ENCODE measurements at places on chromosomes 5 and 9.

- DNase-seq = no peak
Observed at GRCh38 chr5:74402553-74402952, 238.0 kb downstream of the ENC1 start.

DNA sequence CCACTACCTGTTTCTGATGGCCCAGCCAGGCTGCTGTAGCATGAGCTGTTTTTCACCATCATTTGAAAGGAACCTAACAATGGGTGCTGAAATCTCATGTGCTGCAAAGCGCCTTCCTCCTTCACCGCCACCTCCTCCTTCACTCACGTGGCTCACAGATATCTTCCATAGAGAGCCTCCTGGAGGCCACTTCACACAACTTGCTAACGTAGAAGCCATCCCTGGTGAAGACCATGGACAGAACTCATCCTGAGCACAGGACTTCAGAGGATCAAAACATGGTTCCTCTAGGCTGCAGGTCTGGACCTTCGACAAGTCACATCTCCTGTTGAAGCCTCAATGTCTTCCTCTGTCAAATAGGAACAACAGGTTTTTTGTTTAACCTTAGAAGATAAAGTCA lies 155.5 kb upstream of the RAD23B start:
- no peak for DNase-seq

DNA sequence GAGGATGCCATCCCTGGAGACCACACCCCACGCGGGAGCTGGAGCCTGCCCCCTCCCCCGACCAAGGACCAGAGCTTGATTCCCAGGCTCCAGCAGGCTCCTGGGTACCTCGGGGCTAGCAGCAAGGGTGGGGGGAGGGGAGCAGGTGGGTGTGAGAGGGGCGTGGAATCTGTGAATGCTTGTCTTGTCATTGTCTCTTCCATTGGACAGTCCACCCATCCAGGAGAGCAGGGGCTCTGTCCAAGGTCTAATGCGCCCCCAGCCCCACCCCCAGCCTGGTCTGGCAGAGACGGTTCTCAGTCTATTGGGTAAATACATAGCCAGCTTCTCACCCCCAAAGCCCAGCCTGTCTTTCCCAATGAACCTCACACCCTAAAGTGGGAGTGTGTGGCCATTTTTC lies 22.8 kb downstream of the URM1 start:
- DNase-seq = no peak

GRCh38 chr5:39405083-39405843 lies 19.5 kb downstream of the DAB2 start:
- DNase-seq = no peak

DNA sequence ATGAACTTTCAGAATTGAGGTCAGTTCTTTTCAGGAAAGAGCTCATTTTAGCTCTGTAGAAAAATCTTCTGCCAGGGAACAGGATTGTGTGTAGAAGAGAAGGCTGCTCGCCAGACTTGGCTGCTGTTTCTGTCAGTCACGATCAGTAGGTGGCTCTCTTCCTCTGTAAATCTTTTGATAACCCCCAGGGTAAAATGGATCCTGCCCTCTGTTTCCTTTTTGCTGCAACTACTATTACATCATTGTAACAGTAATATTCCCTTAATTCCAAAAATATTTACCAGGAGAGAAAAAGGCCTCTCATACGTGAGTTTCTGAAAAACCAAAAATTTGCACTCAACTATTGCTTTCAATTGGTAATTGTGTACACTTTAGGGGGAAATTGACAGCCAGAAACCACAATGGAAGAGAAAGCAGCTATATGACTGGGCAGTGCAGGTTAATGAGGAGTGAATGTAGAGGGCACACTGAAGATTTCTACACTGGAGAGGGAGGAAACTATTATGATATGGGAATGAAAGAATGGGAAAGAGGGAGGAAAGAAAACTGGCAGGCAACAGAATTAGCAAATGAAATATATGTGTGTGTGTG lies 12.3 kb downstream of the IFNA21 start:
- DNase-seq = no peak

GRCh38 chr9:17865881-17866280 lies 287.0 kb downstream of the SH3GL2 start:
- DNase-seq = no peak

DNA sequence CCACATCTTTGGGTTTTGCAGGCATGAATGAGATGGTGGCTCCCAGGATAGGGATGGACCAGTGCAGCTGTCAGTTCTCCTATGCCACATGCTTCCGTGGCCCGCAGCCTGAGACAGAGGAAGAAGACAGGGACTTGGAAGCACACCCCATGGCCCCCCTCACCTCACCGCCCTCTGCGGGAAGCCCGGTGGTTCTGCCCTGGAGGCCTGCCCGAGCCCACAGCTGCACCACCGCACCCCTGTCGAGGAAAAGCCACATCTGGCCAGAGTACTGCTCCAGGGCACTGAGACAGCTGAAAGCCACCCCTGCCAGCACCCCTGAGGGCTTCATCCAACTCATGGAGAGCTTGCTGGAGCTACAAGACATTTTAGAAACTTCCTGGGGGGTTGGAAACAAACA lies 7.6 kb upstream of the TRMT10B start:
- DNase-seq = no peak

DNA sequence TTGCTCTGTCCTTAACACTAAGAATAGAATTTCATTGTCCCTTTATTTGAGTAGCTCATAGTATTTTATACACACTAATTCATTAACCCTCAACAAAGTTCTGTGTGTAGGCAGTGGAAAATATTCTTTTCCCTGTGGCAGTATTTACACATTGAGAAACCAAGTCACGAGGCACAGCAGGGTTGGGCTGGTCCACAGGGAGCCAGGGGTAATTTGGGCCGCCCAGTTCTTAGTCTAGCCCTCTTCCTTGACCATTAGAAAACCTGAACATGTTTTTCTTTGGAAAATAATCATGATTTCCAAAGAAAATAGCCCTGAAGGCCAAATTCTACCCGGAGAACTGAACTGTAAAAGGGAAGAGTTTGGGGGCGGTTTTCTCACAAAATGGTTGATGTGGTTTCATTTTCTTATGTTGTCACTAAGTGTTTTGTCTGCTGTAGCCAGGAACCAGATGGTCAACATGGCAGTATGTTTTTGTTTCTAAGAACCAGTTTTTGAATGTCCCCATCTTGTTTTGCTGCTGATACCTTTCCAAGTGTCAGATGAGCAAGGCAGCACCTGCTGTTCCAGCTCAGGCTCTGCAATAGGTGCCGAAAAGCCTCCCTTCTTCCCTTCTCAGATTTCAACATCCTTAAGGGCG lies 29.6 kb downstream of the ARHGEF28 start:
- DNase-seq = no peak

- DNase-seq = peak; percentile 41
Observed at GRCh38 chr9:120477534-120478001, 102.4 kb downstream of the CDK5RAP2 start.

DNA sequence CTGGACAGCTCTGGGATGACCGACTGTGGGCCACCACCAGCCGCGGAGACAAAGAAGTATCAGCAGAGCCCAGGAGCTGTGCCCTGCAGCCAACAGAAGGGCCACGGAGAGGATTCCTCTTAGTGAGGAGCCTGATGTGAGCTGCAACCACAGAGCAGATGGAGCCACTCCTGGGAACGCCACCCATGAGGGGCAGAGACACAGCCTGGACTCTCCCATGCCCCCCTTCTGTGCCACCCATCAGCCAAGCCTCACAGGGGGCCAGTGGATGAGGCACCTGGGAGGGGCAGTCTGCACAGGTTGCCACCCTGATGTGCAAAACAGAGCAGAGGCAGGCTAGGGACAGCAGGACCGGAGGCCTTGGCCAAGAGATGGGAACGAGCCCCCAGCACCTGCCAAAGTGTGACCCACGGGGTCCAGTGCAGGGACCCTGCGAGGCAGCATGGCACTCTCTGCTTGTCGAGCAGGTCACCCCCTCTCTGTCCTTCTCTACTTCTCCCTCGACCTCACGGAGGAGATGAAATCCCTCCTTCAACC lies 380.7 kb upstream of the IRX1 start:
- no peak for DNase-seq

- peak; percentile 53 for DNase-seq
Observed at GRCh38 chr9:125586172-125586511, 120.9 kb downstream of the MAPKAP1 start.

DNA sequence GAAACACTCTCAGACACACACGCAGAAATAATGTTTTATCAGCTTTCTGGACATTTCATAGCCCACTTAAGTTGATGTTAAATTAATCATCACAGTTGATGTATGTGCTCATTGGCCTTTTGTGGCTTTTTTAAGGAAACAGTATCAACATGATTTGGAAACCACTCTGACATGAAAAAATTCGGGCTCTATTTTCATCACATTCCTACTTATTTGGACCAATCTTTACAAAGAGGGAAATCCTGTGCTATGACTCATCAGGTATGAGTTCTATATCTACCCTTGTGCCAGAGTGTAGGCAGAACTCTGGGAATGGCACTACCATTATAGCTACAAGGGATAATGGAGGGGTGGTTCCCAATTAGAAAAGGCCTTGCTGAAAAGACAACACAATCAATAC lies 388.4 kb upstream of the PTGER4 start:
- DNase-seq = no peak

DNA sequence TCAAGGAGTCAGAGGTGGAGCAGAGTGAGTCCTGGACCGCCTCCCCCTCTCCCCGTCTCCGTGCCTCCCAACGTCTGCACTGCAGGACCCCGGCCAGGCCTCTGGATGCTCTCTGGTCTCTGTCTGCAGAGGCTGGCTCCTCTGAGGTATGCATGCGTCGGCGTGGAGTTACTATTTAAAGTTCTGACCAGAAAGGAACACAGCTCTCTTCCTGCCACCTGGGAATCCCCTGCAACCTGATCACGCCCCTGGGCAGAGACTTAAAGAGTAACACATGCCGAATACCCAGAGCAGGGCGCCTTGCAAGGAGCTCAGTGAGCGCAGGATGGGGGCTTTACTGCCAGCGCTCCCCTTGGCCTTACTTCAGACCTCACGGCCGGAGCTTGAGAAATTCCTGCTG lies 16.0 kb downstream of the ANXA6 start:
- DNase-seq = no peak

DNA sequence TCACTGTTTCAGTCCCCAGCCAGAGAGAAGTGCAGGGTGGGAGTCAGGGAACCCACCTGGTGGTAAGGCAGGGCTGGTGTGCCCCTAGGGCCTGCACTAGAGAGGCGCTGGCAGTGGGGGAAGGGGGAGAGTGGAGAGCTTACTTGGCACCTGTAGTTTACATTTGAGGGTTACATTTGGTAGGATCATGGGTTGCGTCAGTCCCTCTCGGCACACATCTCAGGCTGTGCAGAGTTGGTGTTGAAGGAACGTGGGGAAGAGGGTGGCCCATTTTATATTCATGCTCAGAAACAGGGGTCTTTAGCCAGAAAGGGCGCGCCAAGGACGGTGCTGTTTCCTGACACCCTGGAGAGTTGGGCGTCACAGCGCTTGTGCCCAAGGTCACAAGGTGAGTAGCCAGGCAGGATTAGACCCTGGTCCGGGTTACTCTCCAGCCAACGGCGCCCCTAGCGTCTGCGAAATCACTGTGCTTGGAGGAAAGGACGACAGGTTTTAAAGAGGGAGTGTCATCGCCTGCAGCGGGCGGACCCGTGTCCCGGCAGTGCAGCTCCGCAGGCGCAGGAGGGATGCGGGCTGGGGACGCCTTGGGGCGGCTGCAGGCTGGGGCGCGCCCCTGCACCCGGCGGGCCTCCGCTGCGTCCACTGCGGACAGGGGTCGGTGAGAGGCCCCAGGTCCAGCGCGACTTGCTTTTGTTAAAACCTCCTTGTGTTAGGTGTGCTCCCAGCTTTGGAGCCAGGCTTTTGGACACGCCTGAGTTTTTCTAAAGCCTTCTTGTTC lies 272.6 kb downstream of the FANCC start:
- DNase-seq = no peak

GRCh38 chr5:44881266-44881665 lies 72.5 kb downstream of the MRPS30 start:
- no peak for DNase-seq

GRCh38 chr5:86865256-86865785 lies 247.6 kb downstream of the COX7C start:
- DNase-seq = no peak

GRCh38 chr9:127679506-127679905 lies 27.3 kb upstream of the CFAP157 start:
- no peak for DNase-seq

DNA sequence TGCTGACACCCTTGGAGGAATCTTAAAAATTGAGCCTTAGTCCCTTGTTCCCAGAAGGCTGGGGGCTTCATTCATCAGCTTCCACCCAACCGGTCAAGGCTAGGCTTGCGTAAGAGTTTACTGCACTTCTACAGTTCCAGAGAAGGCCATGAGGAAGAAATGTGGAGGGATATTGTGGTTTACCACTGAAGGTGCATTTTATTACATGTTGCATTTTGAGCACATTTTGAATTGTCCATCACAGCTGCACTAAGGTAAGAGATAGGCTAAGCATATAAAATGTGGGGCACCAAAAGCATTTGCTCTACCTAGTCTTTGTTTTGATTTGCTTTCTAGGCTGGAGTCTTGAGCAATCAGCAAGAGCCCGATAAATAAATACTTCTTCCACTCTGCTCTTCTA lies 167.1 kb upstream of the PAPPA start:
- DNase-seq = no peak

DNA sequence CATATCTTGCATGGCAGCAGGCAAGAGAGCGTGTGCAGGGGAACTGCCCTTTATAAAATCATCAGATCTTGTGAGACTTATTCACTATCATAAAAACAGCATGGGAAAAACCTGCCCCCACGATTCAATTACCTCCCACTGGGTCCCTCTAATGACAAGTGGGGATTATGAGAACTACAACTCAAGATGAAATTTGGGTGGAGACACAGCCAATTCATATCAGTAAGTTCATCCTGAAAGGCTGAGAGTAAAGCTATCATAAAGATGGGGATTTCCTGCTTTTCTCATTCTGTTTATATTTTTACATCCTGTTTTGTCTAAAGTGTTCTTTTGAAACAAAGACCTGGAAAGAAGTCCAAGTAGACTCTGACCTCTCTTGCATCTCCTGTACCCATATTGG lies 28.9 kb upstream of the IL33 start:
- DNase-seq = no peak

- no peak for DNase-seq
Observed at GRCh38 chr5:11599499-11599898, 304.7 kb downstream of the CTNND2 start.

DNA sequence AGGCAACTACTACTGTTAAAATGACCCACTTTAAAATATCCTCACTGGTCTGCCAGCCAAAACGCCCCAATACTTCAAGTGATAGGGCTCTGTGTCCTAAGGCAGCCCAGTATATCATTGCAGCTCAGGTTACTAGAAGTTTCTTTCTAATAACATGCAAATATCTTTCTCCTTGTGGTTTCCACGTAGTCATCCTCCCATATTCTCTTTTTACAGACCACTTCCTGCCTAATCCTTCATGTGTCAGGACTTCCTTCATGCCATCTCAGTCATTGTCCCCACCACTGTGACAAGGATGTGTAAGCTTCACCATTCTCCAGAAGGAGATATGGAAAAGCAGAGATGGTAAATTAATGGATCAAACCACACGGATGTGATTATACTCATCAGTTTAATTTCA lies 813.7 kb downstream of the MAT2B start:
- DNase-seq = no peak

DNA sequence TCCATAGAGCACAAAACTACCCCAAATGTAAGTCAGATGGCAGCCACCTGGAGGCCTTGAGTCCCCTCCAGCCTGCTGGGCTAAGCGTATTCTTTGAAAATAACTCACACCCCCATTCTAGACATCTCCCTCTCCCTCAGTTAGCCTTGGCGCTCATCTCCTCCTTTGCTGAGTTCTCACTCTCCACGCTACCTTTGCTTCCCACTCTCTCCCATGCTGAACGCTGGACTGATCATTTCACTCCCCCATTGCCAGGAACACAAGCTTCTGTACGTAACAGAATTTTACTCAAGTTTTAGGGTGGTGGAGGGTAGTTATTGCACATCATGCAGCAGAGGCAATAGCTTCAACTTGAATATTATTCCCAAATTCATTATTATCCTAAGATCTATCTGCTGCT lies 47.5 kb upstream of the HRH2 start:
- no peak for DNase-seq

Measured in NCI-H1417 treated with DMSO at 0.1 percent for 48 hours (cell line).